ENCODE measurements at places on chromosomes 1 and 21. TPM values are rescaled to one million over a fixed set of nuclear protein-coding genes. Genes with fewer than 3 reads are reported as not detected.

The TMEM269 gene
- polyA plus RNA-seq, result not detected

The TPTE gene
- not detected for polyA plus RNA-seq

The CHI3L1 gene
- 0.43 TPM for polyA plus RNA-seq

The BEST4 gene
- 0.10 TPM for polyA plus RNA-seq

The ZFYVE9 gene
- polyA plus RNA-seq, result not detected

The OXCT2 gene
- polyA plus RNA-seq, result 0.38 TPM

The CELF3 gene
- polyA plus RNA-seq, result not detected

The UMODL1 gene
- not detected for polyA plus RNA-seq

The SPRR3 gene
- polyA plus RNA-seq, result not detected

The STUM gene
- not detected for polyA plus RNA-seq

The NFYC gene
- 61.2 TPM for polyA plus RNA-seq

The PRR9 gene
- polyA plus RNA-seq, result not detected

The MYCL gene
- polyA plus RNA-seq, result 24.8 TPM

The KCNJ10 gene
- polyA plus RNA-seq, result not detected

The TMEM9 gene
- polyA plus RNA-seq, result 13.6 TPM

DNA sequence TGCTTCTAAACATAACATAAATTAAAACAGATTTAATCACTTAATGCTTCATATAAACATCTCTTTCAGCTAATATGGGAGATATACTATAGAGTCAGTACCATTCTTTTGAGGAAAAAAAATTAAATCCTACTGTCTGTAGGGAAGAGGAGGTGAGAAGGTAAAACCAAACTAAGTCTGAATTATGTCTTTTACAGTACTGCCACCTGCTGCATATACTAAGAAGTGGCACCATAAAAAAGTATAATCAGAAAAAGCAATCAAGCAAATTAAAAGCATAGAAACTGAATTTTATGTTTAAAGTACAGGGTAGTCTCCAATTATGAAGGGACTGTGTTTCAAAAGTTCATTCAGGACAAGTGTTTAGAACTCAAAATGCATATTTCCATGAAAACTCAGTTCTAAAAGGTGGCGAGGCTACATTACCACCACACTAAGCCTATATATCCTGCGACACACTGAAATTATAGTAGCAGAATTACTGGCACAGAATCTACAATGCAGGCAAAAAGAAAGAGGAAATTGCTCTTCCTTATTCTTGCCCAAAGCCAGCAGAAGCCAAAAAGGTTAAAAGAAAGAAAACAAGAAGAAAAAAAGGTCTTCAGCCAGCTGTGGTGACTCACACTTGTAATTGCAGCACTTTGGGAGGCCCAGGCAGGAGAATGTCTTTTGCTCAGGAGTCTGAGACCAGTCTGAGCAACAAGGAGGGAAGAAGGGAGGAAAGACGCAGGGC lies 9.0 kb downstream of the NSL1 start:
- H3K27me3 ChIP-seq, result no peaks in the 10 kb centered on the region
- peaks cover 48% of the 10 kb centered on the region for H3K36me3 ChIP-seq
- H3K4me1 ChIP-seq, result peaks cover 17% of the 10 kb centered on the region

GRCh38 chr1:24535021-24535424 lies 20.9 kb upstream of the NCMAP start:
- H3K4me3 ChIP-seq, result peak overlapping the region; percentile 24
- no peaks in the 10 kb centered on the region for H3K27me3 ChIP-seq
- DNase-seq, result peak; percentile 3
- H3K36me3 ChIP-seq, result no peaks in the 10 kb centered on the region
- H3K27ac ChIP-seq, result no peak overlapping the region

GRCh38 chr1:201139756-201140155 lies 12.8 kb upstream of the ASCL5 start:
- H3K27me3 ChIP-seq, result no peaks in the 10 kb centered on the region
- no peak overlapping the region for H3K27ac ChIP-seq
- no peak for DNase-seq
- peaks cover 64% of the 10 kb centered on the region for H3K36me3 ChIP-seq

GRCh38 chr1:209504571-209504970 lies 78.9 kb upstream of the CAMK1G start:
- H3K27ac ChIP-seq, result no peak overlapping the region
- H3K4me1 ChIP-seq, result no peaks in the 10 kb centered on the region
- no peaks in the 10 kb centered on the region for H3K36me3 ChIP-seq
- no peak overlapping the region for H3K4me3 ChIP-seq
- DNase-seq, result no peak

DNA sequence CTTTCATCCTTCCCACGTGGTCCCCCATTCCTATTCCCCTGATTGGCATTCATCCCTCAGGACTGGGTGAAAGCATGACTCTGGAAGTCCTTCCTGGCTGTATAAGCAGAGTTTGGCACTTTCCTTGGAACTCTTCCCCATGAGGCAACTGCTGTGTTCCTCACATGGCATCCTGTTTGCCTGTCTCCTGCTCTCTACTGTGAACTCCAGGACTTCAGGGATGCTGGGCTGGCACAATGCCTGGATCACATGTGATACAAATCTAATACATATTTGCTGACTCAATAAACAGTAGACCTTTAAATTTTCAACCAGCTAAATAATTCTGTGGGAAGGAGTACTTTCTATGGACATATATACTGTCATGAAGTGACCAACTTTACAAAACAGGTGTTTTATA lies 46.8 kb upstream of the EDEM3 start:
- H3K27ac ChIP-seq, result no peak overlapping the region
- no peaks in the 10 kb centered on the region for H3K27me3 ChIP-seq
- peaks cover 30% of the 10 kb centered on the region for H3K36me3 ChIP-seq

- no peak overlapping the region for H3K27ac ChIP-seq
- DNase-seq, result no peak
- H3K4me1 ChIP-seq, result no peaks in the 10 kb centered on the region
- no peak overlapping the region for H3K4me3 ChIP-seq
- H3K27me3 ChIP-seq, result no peaks in the 10 kb centered on the region
These were observed 12.4 kb upstream of the PAPPA2 start for GRCh38 chr1:176450526-176450925.

- DNase-seq, result no peak
- H3K4me3 ChIP-seq, result no peak overlapping the region
- H3K27me3 ChIP-seq, result peaks cover 15% of the 10 kb centered on the region
- no peaks in the 10 kb centered on the region for H3K36me3 ChIP-seq
- H3K27ac ChIP-seq, result no peak overlapping the region
These were observed 91.5 kb upstream of the IPO9 start for GRCh38 chr1:201737352-201738060.

DNA sequence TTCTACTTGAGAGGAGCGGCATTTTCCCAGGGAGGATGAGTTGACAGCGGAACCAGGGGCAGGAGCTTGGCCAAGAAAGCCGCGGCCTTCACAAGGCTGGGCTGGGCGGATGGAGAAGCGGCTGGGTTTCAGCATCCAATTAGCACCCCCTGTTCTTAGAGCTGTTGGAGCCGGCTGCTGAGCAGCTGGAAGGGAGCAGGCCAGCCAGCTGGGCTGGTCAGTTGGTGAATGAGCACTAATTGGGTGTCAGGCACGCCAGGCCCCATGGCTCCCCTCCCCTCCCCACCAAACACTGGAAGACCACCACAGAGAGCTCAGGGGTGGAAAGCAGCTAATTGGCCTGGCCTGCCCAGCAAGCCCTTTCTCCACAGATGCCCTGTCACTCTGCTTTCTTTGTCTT lies 245.6 kb downstream of the RRAGC start:
- H3K4me1 ChIP-seq, result no peaks in the 10 kb centered on the region
- no peaks in the 10 kb centered on the region for H3K36me3 ChIP-seq
- no peak for DNase-seq
- no peak overlapping the region for H3K4me3 ChIP-seq

DNA sequence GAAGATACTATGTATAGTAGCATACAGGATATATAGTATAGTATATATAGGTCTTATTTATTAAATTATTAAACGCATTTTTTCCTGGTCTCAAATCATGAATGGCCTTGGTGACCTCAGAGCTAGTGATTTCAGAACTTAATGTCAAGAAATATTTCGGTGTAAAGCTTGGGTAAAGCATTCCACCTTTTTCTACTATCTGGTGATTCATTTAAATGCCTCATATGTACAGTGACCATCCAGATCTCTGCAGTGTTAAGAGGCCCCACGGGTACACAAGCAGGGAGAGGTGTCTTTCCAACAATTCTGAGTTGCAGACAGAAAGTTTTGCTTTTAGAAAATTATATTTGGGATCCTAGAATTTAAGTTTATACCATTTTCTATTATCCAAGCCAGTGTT lies 626.5 kb downstream of the PTPRC start:
- H3K4me3 ChIP-seq, result no peak overlapping the region
- no peak for DNase-seq

DNA sequence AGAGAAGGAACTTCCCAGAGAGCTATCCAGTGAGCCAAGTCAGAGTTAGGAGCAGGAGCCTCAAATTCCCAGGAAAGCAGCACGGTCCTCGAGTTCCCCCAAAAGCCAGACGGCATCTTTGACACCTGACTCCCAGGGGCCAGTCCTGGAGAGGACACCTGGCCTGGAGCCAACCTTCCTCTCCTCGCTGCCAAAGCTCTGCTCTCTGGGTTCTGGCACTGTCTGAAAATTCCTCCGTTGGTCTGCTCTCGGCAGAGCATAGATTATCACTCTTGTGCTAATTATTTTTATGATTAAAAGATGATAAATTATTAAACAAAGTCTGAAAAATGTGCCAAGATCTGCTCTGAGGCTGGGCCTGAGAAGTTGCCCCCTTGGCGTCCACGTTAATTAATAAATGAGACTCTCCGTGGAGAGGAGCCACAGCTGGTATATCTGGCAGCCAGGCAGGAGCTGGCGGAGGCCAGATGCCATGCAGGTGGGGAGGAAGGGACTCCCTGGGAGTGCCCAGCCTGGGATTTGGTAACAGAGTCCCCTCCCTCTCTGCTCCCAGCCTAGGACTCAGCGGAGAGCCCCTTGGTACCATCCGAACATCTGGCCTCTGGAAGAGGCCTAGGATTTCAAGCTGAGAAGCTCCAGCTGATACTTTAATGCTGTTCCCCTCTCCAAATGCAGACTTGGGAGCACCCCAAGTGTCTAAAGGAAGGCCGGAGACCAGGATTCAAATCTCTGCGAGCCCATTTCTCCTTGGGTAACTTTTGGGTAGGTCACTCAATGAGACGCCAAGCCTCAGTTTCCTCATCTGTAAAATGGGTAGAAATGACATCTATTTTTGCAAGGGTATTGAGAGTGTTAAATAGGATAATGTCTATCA lies 163.7 kb upstream of the POU3F1 start:
- H3K4me3 ChIP-seq, result no peak overlapping the region
- peaks cover 22% of the 10 kb centered on the region for H3K27me3 ChIP-seq
- no peaks in the 10 kb centered on the region for H3K36me3 ChIP-seq
- no peak for DNase-seq
- no peak overlapping the region for H3K27ac ChIP-seq

DNA sequence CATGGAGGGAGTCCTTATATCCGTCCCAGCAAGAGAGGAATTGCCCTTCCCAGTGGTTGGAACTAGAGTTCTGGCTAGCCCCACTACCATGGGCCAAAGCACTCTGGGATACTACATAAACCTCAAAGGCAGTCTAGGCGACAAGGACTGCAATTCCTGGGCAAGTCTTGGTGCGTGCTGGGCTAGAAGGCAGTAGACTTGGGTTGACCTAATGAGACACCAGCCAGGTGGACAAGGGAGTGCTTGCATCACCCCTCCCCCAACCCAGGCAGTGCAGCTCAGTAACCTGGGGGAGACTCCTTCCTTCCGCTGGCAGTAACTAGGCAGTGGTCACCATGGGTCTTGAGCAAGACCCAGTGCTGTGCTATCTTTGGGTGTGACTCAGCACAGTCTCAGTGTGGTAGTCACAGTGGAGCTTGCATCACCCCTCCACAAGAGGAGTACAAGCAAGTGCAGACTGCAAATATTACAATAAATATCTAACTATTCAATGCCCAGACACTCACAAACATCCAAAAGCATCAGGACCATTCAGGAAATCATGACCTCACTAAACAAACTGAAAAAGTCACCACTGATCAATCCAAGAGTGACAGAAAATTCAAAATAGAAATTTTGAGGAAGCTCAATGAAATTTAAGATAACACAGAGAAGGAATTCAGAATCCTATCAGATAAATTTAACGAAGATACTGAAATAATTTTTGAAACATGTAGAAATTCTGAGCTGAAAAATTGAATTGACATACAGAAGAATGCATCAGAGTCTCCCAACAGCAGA lies 84.7 kb upstream of the LYPLAL1 start:
- peak overlapping the region; percentile 49 for H3K4me3 ChIP-seq
- peak overlapping the region; percentile 65 for H3K27ac ChIP-seq
- no peaks in the 10 kb centered on the region for H3K27me3 ChIP-seq
- H3K4me1 ChIP-seq, result peaks cover 44% of the 10 kb centered on the region

DNA sequence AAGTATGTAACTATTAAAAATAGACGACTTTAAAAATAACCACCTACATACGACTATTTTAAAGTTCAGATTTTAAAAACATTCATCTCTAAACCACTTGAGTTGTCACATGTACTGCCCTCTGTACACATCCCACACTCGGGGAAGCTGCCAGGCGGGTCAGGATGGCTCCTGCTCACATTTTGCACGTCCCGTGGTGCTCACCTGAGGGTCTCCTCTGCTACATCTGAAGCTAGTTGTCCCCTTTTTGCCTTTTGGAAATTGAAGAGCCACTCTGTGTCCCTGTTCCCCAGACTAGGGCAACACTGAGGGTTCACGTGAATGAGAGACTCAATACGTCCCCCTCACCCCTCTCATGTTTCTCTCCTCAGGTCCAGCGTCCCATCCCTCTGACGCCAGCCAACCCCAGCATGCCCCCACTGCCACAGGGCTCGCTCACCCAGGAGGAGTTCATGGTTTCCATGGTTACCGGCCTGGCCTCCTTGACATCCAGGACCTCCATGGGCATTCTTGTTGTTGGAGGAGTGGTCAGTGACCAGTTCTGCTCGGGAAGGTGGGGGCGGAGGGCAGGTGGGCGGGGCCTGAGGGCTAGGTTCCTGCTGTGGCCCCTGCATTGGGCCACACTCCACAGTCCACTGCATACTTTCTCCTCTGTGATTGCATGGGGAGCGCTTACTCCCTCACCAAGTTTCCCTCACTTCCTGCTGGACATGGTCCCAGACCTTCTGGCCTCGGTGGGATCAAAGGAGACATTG lies 13.0 kb upstream of the MIIP start:
- peaks cover 91% of the 10 kb centered on the region for H3K36me3 ChIP-seq
- H3K4me1 ChIP-seq, result no peaks in the 10 kb centered on the region
- peak overlapping the region; percentile 41 for H3K27ac ChIP-seq
- no peak overlapping the region for H3K4me3 ChIP-seq
- no peak for DNase-seq

DNA sequence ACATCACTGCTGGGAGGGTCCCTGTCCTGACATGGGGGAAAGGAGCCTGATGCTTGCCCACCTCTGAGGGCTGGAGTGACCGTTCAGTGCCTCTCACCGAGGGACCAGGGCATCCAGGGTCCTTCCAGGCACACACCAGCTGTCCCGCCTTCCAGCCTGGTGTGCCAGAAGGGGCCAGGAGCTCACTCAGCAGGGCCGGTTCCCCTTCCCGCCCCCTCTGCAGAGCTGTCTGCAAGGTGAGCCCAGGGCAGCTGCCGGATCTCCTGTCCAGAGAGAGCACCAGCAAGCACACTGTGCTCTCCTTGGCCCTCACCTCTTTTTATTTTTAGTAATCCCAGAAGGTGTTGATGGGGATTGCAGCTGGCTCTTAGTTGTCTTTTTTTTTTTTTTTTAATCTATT lies 16.9 kb downstream of the H6PD start:
- H3K27ac ChIP-seq, result no peak overlapping the region
- no peaks in the 10 kb centered on the region for H3K27me3 ChIP-seq
- H3K4me3 ChIP-seq, result no peak overlapping the region
- no peak for DNase-seq
- H3K36me3 ChIP-seq, result peaks cover 72% of the 10 kb centered on the region

- no peak overlapping the region for H3K4me3 ChIP-seq
- no peak overlapping the region for H3K27ac ChIP-seq
- H3K36me3 ChIP-seq, result no peaks in the 10 kb centered on the region
- no peak for DNase-seq
- no peaks in the 10 kb centered on the region for H3K4me1 ChIP-seq
These were observed 41.5 kb downstream of the MAN1C1 start for GRCh38 chr1:25657883-25658760.

- H3K36me3 ChIP-seq, result no peaks in the 10 kb centered on the region
- H3K27me3 ChIP-seq, result no peaks in the 10 kb centered on the region
- peaks cover 95% of the 10 kb centered on the region for H3K4me1 ChIP-seq
These were observed 1.7 kb downstream of the KIF21B start for GRCh38 chr1:201021630-201022492.

Data from CD14-positive monocyte (primary cell).